ENCODE measurements at places on chromosomes 2 and 18.

DNA sequence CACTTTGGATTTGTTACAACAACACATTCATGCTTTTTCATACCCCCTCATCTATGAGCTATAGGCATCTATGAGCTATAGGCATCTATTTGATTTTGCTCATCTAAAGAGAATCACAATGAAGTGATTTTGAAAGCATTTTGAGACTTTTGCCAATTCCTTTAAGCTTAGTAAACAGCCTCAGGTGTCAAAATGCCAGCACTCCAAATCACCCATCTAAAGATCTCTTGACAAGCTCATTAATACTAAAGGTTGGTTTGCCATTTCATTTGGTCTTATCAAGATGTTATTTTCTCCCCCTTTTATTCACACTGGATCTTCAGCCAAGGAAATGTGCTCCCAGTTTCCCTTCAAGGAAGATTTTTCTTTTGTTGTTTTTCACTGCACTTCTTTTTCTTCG is 110.7 kb upstream of the TLK1 start:
- DNase-seq: no peak

- no peak for DNase-seq
Observed at GRCh38 chr18:51767293-51767692, 569.8 kb upstream of the MEX3C start.

DNA sequence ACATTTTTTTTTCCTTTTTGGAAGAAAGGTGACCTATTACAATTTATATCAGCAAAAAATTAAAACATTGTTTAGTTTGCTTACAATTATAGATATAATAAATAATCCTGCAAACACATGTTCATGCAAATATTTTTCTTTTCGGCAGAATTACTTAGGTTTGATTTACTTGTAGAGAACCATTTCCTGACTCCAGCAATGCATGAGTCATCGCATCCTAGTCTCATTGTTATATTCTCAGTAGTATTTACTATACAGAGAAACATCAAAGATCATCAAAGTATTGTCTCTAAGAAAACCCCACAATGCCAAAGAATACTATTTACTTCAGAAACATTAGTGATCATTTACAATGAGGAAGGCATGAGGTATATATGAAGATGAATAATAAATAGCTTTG is 40.4 kb upstream of the MTIF2 start:
- DNase-seq: no peak

GRCh38 chr18:61025596-61025995 is 307.6 kb upstream of the CDH20 start:
- no peak for DNase-seq

GRCh38 chr2:17136877-17137276 is 381.4 kb downstream of the RAD51AP2 start:
- no peak for DNase-seq

GRCh38 chr2:622357-622756 is 54.8 kb downstream of the TMEM18 start:
- no peak for DNase-seq

DNA sequence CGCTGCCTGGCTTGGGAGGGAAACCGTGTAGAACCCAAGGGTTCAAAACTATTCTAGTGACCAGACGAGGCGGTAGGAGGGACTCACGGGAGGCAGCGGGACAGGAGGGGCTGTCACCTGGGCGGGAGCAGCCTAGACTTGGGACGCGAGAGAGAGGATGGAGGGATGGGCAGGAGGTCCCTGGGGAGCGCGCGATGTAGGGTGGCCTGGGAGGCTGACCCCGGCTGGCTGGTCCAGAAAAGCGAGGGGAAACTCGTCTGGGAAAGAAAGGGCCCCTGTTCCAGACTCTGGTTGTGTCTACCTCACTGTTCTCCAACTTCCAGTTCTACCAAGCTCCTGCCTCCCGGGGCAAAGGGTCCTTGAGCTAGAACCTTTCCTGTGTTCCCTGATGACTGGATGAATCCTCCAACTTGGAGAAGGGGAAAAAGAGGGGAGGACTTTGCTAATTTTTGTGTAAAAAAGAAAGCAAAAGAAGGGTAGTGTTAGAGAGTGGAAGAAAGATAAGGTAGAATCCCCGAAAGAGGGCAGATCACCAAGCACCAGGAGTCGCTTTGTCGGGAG is 1.4 kb downstream of the DOK6 start:
- DNase-seq: no peak

DNA sequence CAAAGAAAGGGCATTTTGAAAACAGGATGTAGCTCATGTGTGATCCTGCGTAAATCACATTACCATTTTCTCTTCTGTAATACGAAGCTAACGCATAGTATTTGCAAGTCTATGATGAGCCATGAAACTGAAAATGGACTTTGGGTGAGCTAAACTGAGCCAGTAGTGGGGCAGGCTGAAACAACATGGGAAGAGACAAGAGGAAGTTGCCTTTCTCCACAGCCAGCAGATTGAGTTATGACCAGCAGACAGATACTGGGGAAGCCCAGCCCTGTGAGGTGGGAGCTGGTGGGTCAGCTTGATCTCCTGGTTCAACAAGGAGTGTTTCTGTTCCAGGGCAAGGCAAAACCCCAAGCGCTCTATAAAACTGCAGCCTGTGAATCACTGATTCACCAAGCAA is 11.8 kb downstream of the CYRIA start:
- DNase-seq: no peak

DNA sequence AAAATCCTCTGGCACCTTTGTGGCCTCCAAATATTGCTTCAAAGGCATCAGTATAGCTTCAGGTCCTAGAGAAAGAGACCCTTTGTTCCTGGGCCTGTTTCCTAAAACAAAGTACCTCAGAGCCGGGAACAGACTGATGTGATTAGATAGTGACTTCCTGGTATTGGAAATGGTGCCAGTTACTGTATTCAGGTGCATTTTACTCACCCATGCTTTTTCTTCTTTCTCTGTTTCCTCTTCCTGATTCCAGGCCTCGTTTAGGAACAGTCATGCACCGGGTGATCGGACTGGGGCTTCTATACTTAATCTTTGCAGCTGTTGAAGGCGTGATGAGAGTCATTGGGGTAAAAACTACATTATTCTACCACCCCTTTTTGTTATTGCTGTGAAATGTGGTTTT is 34.3 kb downstream of the TMEM87B start:
- DNase-seq: no peak

DNA sequence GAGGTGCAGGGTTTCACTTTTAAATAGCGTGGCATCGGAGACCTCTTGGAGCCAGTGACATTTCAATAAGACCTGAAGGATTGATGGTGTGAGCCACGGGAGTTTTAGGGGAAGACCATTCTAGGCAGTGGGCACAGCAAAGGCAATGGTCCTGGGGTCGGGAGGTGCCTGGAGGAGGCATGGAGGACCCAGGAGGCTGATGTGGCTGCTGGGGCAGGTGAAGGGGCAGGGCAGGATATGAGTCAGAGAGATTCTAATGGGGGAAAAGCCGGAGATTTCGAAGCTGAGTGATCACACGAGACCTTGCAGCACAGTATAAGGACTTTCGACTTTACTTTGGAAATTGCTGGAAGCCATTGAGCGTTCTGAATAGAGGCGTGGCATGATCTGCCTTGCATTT is 79.6 kb upstream of the KCNE4 start:
- DNase-seq: no peak

DNA sequence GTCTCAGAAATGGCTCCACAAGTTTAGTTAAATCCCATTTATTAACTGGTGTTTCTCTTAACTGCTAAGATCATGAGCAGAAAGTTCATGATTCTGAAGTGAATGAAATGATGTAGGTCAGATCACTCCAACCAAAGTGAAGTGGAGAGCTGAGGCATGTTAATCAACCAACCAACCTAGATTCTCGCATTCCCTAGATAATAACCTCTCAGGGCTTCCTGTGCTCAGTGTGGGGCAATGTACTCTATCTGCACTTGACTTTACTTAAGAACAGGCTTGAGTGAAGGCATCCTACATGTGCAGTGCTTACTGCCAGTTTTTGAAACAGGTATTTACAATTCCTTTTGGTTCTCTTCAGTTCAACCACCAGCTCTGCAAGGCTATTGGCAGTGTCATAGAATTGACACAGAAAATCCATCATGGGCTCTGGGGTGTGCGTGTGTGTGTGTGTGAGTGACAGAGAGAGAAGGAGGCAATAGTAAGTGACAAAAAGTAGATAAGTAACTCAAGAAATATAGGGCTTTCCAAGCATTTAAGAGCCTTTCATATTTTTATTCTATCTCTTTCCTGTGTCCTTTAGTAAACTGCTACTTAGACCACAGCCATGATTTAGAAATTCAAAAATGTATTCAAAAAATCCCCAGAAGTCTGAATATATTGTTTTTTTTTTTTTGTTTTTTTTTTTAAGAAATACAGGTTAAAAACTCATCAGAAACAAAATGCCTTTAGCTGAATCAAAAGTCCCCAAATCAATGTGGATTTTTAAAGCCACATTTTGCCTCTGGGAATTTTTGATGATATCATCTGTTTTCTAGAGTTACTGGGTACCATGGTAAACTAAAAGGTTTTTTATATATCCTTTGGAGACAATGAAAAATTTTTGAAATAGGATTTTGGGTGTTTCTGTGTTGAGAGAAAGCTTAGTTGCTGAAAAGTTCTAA is 28.6 kb downstream of the DOCK10 start:
- no peak for DNase-seq

- no peak for DNase-seq
Observed at GRCh38 chr18:38900031-38900430, 1334.4 kb upstream of the CELF4 start.

DNA sequence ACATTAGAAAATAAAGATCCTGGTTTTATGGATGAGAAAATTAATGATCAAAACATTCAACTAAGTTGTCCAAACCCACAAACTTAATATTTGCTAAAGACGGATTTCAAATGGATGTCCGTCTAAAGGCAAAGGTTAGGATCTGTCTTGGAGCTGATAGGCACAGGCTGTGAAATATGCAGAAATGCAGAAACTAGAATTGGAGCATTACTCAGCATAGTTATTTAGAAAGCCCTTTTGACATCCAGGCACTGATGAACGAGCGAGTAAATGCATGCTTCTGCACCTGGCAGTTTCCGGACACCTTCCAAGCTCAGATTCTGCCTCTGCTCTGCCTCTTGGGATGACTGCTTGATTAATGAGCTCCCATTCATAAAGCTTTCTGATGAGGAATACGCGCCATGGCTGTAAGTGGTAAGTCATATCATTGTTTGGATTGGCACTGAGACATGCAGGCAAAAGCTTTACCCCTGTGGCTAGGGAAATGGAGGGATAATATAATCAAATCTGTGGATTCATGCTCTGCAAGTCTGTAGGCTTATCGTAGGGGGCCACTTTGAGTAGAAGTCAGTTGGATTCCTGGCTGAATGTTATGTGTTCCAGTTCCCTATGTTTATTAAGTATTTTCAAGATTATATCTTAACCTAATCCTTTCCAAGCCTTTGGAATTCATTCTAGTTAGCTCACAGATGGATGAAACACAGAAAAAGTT is 2176.3 kb upstream of the CELF4 start:
- DNase-seq: no peak

DNA sequence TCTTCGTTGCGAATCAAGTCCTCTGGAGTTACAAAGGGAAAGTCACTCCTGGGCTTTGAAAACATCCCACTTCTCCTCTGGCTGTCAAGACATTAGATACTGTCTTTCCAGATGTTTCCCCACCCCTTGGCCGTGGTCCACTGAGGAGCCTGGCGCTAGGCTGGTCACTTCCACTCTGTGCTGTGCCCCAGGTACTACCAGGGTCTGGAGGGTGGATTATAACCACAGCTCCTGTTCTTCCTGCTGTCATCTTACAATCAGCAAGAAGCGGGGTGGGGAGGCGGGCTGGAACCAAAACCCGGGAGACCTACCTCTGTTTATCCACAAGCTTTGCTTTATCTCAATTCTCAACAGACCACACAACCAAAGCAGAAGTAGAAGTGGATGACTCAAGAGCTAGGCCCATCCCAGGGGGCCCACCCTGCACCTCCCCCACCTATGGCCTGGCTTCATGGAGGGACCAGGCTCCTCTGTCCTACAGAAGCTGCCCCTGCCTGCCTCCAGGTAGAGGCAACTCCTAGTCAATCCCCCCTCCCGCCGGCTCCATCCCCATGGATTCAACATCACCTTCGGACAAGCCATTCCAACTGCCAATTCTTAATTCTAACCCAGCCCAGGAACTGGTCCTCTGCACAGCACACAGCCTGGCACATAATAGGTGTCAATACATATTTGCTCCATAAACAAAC is 17.8 kb downstream of the SMAD7 start:
- DNase-seq: no peak

DNA sequence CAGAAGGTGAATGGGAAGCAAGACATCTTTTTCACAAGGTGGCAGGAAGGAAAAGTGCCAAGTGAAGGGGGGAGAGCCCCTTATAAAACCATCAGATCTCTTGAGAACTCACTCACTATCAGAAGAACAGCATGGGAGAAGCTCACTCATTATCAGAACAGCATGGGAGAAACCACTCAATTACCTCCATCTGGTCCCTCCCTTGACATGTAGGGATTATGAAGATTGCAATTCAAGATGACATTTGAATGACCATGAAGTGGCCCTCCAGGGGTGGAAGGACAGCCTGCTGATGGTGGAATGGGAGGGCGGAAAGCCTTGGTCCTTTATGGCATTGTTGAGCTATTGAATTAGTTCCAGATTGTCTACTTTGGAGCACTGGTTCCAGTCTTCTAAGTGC is 413.0 kb upstream of the MEX3C start:
- no peak for DNase-seq

DNA sequence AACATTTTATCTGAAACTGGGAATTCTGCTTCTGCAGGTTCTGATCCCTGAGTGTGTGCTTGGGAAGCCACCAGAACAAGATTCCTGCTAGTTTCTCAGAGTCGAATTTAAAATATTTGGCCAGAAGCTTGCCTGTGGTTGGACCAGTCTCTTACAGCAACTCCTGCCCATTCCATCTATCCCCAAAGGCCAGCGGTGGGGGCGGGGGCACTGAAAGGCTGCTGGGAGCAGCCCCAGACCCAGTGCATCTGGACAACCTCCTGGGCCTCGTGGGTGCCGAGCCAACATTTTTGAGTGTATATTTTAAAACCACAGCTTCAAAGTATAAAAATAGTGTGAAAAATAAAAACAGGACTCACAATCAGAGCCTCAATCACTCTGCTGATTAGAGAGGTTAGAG is 38.6 kb upstream of the ZFP36L2 start:
- no peak for DNase-seq

GRCh38 chr2:79573895-79574674 is 61.2 kb downstream of the CTNNA2 start:
- DNase-seq: no peak

GRCh38 chr18:3468066-3468705 is 18.2 kb downstream of the TGIF1 start:
- DNase-seq: no peak

Data from effector CD8-positive, alpha-beta T cell (primary cell).